ENCODE measurements at places on chromosomes 2 and 18. TPM values are rescaled to one million over a fixed set of nuclear protein-coding genes. Genes with fewer than 3 reads are reported as not detected.

The ASXL2 gene
- 4.9 TPM for polyA plus RNA-seq

The TTC32 gene
- polyA plus RNA-seq, result 3.9 TPM

The SLC9A2 gene
- polyA plus RNA-seq, result not detected

The CAMKMT gene
- polyA plus RNA-seq, result 3.7 TPM

The LIMS2 gene
- 17.8 TPM for polyA plus RNA-seq

The MAPK4 gene
- polyA plus RNA-seq, result not detected

The UGT1A4 gene
- polyA plus RNA-seq, result not detected

GRCh38 chr2:8566774-8567468, 114.9 kb upstream of the ID2 start:
- H3K27me3 ChIP-seq, result peaks cover 6% of the 10 kb centered on the region
- H3K4me3 ChIP-seq, result no peak overlapping the region
- H3K4me1 ChIP-seq, result no peaks in the 10 kb centered on the region

DNA sequence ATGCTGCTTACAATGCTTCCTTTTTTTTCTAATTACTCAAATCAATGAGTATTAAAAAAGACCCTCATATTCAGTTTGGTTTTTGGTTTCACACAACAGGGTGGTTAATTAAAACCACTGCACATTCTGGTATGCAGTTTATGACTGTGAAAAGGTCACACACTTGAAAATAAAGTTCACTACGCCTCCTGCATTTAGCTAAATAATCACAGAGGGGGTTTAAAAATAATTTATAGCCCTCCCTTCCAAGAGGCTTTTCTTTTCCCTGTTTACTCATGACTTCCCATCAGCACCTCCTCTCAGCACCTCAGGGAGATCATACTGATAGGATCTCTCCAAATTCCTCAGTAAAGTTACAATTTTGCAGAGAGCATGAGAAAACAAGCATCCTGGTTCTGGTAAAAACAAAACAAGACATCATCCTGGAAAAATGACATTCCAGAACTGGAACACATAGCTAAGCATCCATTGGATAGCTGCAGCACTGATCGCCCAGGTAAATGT, 129.5 kb upstream of the TMEM200C start:
- H3K4me1 ChIP-seq, result peaks cover 2% of the 10 kb centered on the region
- no peaks in the 10 kb centered on the region for H3K36me3 ChIP-seq
- no peaks in the 10 kb centered on the region for H3K27me3 ChIP-seq
- no peak for DNase-seq
- H3K4me3 ChIP-seq, result no peak overlapping the region

DNA sequence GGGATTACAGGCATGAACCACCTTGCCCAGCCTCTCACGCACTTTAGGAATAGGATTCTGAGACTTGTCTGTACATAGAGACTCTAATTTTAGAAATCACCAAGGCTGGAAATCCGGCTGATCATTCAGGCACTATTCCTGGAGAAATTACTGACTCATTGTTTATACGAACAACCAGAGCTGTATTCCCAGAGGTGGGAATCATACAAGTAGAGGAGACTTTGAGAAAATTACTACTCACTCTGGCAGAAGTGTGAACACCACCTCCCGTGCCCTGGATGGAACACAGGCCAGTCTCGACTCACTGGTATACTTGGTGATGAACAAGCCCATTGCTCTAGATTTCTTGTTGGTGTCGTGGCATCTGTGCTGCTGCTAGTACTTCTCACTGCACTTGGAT, 5.8 kb upstream of the ADNP2 start:
- peak; percentile 69 for DNase-seq
- H3K27me3 ChIP-seq, result no peaks in the 10 kb centered on the region
- H3K27ac ChIP-seq, result no peak overlapping the region
- H3K36me3 ChIP-seq, result no peaks in the 10 kb centered on the region

- H3K27me3 ChIP-seq, result no peaks in the 10 kb centered on the region
- peak overlapping the region; percentile 29 for H3K4me3 ChIP-seq
- H3K27ac ChIP-seq, result no peak overlapping the region
- peaks cover 19% of the 10 kb centered on the region for H3K4me1 ChIP-seq
- DNase-seq, result no peak
Observed at GRCh38 chr2:40043641-40044040, 264.6 kb upstream of the THUMPD2 start.

GRCh38 chr2:1995987-1996386, 251.7 kb upstream of the PXDN start:
- no peak for DNase-seq
- H3K27me3 ChIP-seq, result no peaks in the 10 kb centered on the region
- no peaks in the 10 kb centered on the region for H3K36me3 ChIP-seq
- no peak overlapping the region for H3K27ac ChIP-seq
- H3K4me1 ChIP-seq, result no peaks in the 10 kb centered on the region
- H3K4me3 ChIP-seq, result no peak overlapping the region

- H3K27me3 ChIP-seq, result peaks cover 2% of the 10 kb centered on the region
- no peak overlapping the region for H3K4me3 ChIP-seq
- no peaks in the 10 kb centered on the region for H3K4me1 ChIP-seq
- no peak overlapping the region for H3K27ac ChIP-seq
- H3K36me3 ChIP-seq, result no peaks in the 10 kb centered on the region
- DNase-seq, result no peak
Observed at GRCh38 chr2:120204945-120205670, 18.1 kb downstream of the TMEM185B start.

- peaks cover 7% of the 10 kb centered on the region for H3K4me1 ChIP-seq
- no peak overlapping the region for H3K4me3 ChIP-seq
- no peak overlapping the region for H3K27ac ChIP-seq
Observed at GRCh38 chr2:28362991-28363521, 29.6 kb upstream of the FOSL2 start.

DNA sequence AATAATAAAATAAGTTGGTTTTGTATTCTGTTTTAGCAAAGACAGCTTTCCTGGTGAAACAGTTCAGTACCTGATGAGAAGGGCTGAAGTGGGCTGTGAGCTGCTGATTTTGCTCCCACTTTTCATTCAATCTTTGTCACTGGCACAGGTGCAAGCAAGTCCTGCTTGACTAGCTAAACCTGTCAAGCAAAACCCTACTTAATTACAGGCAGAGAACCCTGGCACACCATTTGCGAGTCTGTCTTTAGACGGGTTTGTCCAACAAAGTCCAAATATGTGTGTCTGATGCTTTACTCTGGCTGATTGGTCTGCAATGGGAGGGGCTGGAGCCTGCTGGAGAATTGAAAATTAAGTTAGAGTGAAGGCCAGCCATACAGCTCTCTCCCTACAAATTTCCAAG, 267.2 kb downstream of the EPHA4 start:
- H3K4me3 ChIP-seq, result no peak overlapping the region
- no peak overlapping the region for H3K27ac ChIP-seq
- H3K4me1 ChIP-seq, result peaks cover 3% of the 10 kb centered on the region
- DNase-seq, result no peak
- peaks cover 6% of the 10 kb centered on the region for H3K27me3 ChIP-seq

DNA sequence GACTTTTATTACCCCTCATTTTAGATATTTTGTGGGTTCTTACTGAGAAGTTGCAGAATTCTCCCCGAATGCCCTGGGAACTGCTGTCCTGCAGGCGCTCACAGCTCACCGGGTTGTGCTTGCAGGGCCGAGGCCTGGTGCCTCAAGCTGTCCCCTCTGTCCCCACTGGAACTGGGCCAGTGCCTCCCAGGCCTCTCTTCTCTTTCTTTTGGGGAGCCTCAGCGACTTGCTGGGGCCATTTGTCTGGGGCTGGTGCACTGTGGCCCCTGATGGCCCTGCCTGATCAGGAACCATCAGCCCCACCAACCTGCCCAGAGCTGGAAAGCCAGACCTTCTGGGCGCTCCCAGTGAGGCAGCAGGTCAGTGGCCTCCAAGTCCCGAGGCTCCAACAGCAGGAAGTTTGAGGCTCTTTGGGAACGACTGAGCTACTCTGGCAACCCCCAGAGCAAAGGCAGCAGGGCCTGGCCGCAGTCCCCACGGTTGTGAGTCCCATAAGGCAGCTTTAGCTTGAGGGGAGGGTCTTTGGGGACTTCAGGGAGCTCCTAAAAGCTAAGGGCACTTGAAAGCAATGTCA, 14.7 kb upstream of the NEU4 start:
- H3K4me1 ChIP-seq, result no peaks in the 10 kb centered on the region
- H3K27ac ChIP-seq, result no peak overlapping the region
- DNase-seq, result no peak
- no peaks in the 10 kb centered on the region for H3K36me3 ChIP-seq
- peaks cover 12% of the 10 kb centered on the region for H3K27me3 ChIP-seq

- no peaks in the 10 kb centered on the region for H3K36me3 ChIP-seq
- no peaks in the 10 kb centered on the region for H3K27me3 ChIP-seq
- H3K4me1 ChIP-seq, result no peaks in the 10 kb centered on the region
- no peak overlapping the region for H3K4me3 ChIP-seq
- no peak overlapping the region for H3K27ac ChIP-seq
Observed at GRCh38 chr2:18940184-18940583, 350.8 kb upstream of the NT5C1B start.

DNA sequence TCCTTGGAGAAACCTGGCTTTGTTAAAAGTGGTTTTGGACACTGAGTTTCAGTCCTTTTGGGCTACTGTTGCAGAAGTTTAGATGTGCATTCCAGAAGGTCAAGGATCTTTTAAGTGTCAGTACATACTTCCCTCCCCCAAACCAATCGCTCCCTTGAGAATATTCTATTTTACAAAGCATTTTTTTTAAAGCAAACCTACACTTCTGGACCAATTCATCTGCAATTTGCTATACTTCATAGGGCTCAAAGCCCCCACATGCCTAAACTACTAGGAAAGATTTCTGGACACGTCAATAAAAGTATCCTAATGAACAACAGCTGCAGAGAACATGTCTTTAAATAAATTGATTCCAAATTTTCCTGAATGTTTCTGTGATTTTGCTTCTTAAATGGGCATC, 157.6 kb downstream of the RDH14 start:
- no peak overlapping the region for H3K4me3 ChIP-seq
- no peaks in the 10 kb centered on the region for H3K4me1 ChIP-seq
- H3K27ac ChIP-seq, result no peak overlapping the region
- no peaks in the 10 kb centered on the region for H3K27me3 ChIP-seq

GRCh38 chr18:36274083-36274715, 23.3 kb upstream of the FHOD3 start:
- peaks cover 7% of the 10 kb centered on the region for H3K36me3 ChIP-seq
- H3K27ac ChIP-seq, result no peak overlapping the region
- peaks cover 8% of the 10 kb centered on the region for H3K27me3 ChIP-seq
- no peak overlapping the region for H3K4me3 ChIP-seq

GRCh38 chr2:114354199-114354598, 88.2 kb upstream of the DPP10 start:
- H3K27me3 ChIP-seq, result no peaks in the 10 kb centered on the region
- H3K27ac ChIP-seq, result no peak overlapping the region
- DNase-seq, result no peak
- H3K4me3 ChIP-seq, result no peak overlapping the region
- H3K4me1 ChIP-seq, result no peaks in the 10 kb centered on the region

GRCh38 chr18:5250603-5251002, 44.9 kb downstream of the ZBTB14 start:
- no peaks in the 10 kb centered on the region for H3K27me3 ChIP-seq
- DNase-seq, result peak; percentile 28
- H3K36me3 ChIP-seq, result 0 out of 2 replicates have a peak, but pooled peaks cover 1% of the 10 kb centered on the region
- H3K27ac ChIP-seq, result no peak overlapping the region
- no peaks in the 10 kb centered on the region for H3K4me1 ChIP-seq

DNA sequence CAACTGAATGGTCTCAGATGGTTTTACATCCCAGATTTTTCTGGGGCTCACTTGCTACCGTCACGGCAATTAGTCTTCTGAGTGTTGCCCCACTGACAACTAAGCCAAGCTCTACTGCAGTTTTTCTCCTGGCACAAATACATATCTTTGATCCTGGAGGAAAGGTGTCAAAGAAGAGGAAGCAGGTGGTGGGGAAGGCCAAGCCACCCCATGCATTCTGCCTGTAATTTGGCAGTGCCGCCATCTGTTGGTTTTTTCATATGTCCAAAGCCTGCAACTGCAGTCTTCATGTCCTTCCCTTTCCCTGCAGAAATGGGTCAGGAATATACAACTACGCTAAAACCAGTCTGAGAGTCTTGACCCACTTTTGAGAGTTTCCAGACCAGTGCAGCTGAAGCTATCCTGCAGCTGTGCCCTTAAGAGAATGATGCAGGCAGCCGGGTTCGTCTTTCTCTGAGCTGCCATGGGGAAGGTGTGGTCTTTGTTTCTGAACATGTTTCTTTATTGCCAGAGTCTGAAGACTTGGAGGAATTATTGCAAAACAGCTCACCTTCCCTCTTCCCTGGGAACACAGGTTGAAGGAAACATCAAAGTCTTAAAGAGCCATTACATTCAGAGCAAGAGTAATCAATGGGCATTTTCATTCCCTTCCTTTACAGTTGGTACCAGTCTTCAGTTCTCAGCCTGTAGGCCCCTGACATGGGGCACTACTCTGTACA, 71.8 kb upstream of the ATL2 start:
- H3K4me1 ChIP-seq, result no peaks in the 10 kb centered on the region
- DNase-seq, result no peak
- H3K27ac ChIP-seq, result no peak overlapping the region
- no peak overlapping the region for H3K4me3 ChIP-seq

DNA sequence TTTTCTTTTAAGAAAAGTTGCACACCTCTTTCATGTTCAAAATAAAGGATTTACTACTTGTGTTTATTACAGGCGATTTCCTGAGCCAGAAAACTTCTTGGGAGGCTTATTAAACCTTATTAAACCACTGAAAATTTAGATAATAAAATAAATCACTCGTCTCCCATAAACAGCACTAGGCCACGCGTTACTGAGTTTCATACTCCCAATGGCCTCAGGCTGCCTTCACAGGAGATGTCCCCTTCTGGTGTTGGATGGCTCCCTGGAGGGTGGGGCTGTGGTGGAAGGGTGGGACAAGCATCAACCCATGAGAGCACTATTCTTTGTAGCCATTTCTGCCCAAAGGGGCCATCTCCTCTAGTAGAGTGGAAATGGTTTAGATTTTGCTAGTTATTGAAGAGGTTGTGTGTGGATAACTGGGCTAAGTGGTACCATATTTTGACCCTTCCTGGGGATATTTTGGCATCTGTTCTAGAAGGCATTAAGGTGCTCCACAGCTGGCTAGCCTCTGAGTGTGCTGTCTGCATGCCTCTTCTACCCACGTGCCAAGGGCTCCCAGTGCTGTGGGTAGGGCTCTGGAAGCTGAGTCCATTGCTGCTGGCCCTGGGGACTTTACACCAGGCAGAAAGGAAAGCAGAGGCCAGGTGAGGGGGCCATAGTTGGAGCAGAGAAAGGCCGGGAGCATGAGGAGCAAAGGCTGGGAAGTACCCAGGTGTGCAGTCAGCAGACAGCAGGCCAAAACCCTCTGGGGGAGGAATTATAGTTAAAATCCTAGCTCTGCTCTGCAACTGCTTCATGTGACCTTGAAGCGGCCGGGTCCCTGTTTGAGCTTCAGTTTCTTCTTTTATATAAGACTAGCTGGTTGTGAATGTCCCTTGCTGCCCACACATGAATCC, 121.7 kb upstream of the SMAD2 start:
- H3K4me3 ChIP-seq, result no peak overlapping the region
- no peak overlapping the region for H3K27ac ChIP-seq
- H3K36me3 ChIP-seq, result no peaks in the 10 kb centered on the region
- H3K27me3 ChIP-seq, result peaks cover 9% of the 10 kb centered on the region

GRCh38 chr2:228699888-228700287, 518.4 kb upstream of the SPHKAP start:
- no peaks in the 10 kb centered on the region for H3K4me1 ChIP-seq
- no peak overlapping the region for H3K4me3 ChIP-seq
- no peak for DNase-seq
- no peaks in the 10 kb centered on the region for H3K27me3 ChIP-seq
